Stimulated activated CD4-positive, alpha-beta T cell treated with anti-CD3 and anti-CD28 coated beads, Interleukin-1b, Interleukin-23, amount 100 ng/mL, for 1 hour (primary cell): ENCODE measurements at places on chromosomes 2 and 18.
A peak's percentile ranks its signal among the peaks of the same experiment; 100 is the strongest.

DNA sequence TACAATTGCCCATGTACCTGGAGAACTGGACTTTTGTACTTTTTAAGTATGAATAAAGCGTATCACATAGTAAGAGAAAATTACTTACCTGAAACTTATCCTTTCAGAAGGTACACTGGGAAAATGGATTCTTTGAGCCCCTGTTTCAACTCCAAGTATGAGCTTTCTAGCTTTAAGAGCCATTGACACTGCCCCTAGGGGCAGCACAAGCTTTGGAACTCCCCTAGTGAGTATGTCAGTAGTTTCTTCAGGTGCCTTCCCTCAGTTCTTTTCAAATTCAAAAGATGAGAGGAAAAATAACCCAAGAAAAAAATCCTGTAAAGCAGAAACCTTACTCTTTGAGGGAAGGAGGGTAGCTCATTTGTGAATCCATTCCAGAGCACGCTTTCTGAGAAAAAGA, 124.1 kb downstream of the MEMO1 start:
- no peak for DNase-seq

- no peak for DNase-seq
These were observed at the start of gene GBX2 for GRCh38 chr2:236168110-236169080. TSS of gene GBX2 (minus strand) at chr2:236168386. CDS start at chr2:236167971, 415 bp downstream.

GRCh38 chr2:9797086-9797485, 46.2 kb upstream of the TAF1B start:
- no peak for DNase-seq

DNA sequence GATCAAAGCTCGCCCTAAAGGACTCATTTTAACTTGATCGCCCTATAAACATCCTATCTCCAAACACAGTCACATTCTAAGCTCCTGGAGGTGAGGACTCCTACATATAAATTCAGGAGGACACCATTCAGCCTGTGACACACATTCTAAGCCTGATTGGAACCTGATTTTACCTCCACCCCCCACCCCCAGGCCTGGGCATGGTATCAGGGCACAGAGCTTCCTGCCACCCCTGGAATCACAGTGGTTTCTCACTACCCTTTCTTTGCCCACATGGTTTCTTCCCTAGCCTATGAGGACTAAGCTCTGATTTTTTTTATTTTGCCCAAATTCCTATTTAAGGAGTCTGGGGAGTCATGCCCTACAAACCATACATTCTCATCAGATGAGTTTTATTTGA, 428.1 kb upstream of the ID2 start:
- DNase-seq, result no peak

GRCh38 chr2:161406316-161406715, 9.8 kb upstream of the TBR1 start:
- no peak for DNase-seq

DNA sequence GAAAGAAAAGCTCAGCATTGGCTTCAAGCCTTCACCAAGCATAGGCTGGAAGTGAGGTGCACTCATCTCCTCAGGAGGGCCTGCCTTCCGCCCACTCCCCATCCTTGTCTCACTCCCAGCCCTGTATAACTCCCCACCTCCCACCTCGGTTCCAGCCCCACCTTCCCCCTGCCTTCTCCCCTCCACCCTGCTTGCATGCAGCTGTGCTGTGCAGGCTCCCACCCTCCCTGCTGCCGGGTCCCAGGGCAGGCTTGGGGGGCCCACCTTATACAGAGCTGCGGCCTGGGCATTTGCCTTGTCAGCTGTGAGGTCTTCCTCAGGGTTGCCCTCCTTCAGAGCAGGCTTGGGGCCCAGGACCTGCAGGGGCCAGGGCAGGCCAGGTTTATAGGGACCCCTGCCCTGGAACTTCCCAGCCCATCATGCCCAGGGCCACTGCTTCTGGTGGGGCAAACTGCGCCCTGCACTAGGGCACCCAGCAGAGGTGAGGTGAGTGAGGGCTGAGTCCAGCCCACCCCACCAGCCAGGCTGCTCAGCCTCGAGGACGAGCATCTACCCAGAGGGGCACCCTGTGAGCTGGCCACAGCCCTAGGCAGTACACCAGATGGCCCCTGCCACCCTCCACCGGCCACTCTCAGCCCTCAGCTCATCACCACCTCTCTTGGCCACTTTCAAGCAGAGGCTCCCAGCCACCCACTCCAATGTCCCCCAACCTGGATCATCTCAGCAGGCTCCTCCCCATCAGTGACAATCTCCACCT, 11.6 kb downstream of the CAPG start:
- DNase-seq, result no peak

DNA sequence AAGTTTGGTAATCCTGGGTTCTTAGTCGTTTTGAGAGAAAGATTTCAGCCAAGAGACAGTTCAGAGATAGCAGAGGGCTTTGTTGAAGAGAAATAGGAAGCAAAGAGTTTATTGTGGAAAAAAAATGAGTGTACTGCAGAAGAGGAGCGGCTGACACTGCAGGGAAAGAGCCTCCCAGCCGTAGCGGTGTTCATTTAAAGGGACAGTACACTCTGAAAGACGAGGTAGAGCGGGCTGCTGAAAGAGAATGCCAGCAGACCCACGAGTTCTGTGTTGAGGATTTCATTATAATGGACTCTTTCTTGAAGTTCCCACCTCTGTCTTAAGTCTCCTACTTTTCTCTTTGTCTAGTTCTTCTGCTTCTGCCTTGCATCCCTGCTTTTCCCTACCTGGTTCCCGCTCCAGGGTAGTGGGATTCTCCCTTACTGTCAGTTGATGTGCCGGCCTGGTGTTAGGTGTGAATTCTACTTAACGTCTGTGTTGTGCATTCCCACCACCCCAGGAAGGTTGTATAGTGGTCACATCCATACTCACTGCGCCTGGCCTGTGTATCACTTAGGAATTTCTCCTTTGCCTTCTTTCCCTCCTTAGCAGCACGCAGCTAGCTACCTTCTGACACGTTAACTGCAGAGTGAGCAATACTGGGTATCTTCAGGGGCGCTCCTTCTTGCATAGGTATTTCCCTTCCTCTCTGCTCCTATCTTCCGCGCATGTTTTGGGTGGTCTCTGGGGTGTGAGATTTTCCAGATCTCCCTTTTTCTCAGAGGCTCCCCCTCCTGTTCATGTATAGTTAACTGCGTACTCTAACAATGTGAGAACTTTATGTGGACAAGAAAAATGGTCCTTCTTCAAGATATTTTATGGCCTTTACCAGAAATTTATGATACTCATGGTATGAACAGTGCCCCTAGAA, 164.5 kb downstream of the PTH2R start:
- DNase-seq, result no peak

- no peak for DNase-seq
These were observed 1.3 kb downstream of the PTMA start for GRCh38 chr2:231709636-231709980.

- DNase-seq, result no peak
These were observed 34.2 kb upstream of the PPP4R1 start for GRCh38 chr18:9648431-9649163.

GRCh38 chr2:26701596-26701995, 9.1 kb downstream of the KCNK3 start:
- DNase-seq, result no peak

DNA sequence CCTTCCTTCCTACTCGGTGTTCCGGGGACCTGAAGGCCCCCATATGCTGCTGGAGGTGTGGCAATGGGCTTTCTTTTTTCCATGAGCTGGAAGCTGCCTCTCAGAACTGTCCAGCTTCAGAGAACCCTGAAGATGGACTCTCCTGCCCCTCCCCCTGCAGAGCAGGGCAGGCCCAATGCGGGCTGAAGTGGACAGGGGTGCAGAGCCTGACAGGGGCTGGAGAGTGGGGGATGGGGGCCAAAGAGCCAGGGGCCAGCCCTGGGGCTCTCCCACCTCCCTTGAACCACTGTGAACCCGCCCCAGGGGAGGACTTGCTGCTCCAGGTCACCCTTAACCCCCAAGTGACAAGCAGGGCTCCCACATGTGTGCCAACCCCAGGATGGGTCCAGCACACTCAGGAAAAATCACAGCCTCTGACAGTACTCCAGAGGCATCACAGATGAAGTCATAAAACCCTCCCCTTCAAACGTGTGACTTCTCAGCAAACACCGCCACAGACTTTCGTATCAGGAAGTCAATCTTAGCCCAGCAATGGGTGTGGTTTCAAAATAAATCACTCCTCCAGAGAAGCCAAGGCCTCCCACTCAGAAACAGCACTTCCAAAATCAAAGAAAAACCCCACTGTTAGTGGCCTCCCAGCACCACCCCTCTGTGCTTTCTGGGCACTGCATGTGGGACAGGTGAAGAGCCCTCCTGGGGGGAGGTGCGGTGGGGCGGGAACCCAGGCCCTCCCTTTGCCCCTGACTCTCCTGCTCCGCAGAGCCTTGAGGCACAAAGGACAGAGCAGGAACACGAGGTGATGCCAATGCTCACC, 135.8 kb downstream of the HDAC4 start:
- peak; percentile 37 for DNase-seq

DNA sequence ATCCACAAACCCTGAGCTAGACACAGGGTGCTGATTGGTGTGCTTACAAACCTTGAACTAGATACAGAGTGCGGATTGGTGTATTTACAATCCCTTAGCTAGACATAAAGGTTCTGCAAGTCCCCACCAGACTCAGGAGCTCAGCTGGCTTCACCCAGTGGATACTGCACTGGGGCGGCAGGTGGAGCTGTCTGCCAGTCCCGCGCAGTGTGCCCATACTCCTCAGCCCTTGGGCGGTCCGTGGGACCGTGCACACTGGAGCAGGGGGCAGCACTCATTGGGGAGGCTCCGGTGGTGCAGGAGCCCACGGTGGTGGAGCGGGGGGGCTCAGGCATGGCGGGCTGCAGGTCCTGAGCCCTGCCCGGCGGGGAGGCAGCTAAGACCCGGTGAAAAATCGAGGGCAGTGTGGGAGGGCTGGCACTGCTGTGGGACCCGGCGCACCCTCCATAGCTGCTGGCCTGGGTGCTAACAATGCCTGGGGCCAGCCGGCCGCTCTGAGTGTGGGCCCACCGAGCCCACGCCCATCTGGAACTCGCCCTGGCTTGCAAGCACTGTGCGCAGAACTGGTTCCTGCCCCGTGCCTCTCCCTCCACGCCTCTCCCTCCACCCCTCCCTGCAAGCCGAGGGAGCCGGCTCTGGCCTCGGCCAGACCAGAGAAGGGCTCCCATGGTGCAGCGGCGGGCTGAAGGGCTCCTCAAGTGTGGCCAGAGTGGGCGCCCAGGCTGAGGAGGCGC, 75.6 kb downstream of the MOB4 start:
- no peak for DNase-seq

GRCh38 chr18:22013993-22014392, 155.4 kb upstream of the GATA6 start:
- no peak for DNase-seq
